ENCODE measurements at places on chromosomes 7 and 10.

- no peak for DNase-seq
Observed at GRCh38 chr10:17669185-17669872, 25.4 kb downstream of the STAM start.

GRCh38 chr7:33798686-33799325 is 106.5 kb upstream of the BMPER start:
- DNase-seq, result no peak

DNA sequence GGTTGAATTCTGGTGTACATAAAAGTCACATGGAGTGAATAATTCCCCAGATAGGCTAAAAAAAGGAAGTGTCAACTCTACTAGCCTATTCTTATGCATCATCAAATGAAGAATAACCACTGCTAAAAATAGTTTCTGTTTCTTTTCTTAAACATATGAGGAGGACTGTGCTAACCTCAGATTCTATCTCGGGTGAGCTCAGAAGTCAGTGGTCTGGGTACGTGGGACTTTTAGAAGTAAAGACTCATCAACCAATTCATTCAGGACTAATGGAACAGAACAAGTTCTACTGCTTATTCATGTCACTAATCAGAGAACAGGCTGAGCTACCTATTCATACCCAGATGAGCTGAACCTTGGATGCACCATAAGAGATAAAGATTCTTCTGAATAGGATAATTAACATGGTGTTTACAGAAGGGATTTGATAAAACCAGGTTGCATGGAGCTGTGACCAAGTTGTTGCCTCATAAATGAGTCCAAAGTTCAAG is 9.5 kb upstream of the ASAH2 start:
- no peak for DNase-seq

GRCh38 chr10:3873728-3874461 is 88.9 kb upstream of the KLF6 start:
- DNase-seq, result no peak

- DNase-seq, result no peak
Observed at GRCh38 chr7:67267914-67268313, 271.3 kb downstream of the TYW1 start.

- DNase-seq, result peak; percentile 58
Observed at GRCh38 chr10:123569436-123570035, 96.6 kb upstream of the GPR26 start.

DNA sequence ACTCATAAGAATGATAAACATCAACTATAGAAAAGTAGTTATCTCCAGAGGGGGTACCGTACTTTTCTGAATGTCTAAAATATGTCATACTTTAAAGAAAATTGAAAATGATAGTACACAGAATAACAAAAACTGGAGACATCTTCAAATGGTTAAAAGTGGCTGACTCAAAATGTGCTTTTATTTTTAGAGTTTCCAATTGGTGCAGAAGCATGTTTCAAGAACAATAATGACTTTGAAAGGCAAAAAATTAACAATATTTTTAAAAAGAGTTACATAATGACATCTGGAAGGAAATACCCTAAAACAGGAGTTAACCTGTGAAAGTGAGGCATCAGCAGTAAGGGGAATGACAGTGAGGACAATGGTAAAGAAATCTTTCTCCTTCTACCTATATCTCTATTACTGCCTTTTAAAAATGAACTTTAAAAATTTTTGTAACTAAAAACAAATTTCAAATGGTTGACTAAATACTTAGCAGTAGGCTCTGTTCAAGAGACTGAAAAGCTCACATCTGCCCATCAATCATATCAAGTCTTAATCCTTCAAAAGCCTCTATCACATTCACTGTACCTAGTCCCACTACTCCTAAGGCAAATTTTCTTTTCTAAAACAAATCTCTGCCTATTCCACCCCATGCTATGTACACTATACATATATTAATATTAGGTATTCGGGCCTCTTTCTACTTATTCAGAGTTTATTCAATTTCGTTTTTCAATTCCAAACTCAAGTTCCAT is 3.0 kb downstream of the ASZ1 start:
- DNase-seq, result no peak

- DNase-seq, result no peak
Observed at GRCh38 chr10:1657479-1657878, 79.8 kb downstream of the ADARB2 start.

- DNase-seq, result no peak
Observed at GRCh38 chr7:4931943-4932342, 27.0 kb downstream of the MMD2 start.

- no peak for DNase-seq
Observed at GRCh38 chr10:70772627-70773026, 12.6 kb downstream of the TBATA start.

DNA sequence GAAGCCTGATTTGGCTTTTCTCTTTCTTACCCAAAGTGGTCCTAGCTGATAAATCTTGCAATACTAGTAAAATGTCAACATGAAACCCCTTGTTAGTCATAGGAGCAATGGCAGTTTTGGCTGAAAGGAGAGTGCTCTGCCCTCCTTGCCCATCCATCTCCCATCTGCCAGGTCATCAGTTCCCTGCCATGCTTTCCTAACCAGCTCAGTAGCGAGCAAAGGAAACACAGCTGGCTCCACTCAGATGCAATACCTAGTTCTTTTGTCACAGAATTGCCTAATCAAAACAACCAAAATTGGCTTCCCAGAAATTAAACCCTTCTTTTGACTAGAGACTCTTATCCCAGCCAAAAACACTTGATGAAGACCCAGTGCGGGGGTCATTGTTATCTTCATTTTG is 733.0 kb downstream of the CCSER2 start:
- DNase-seq, result no peak

Data from type B pancreatic cell (in vitro differentiated cells).